NCI-H446 (cell line): ENCODE measurements at places on chromosomes 5 and 9.
A peak's percentile ranks its signal among the peaks of the same experiment; 100 is the strongest.

GRCh38 chr5:157511651-157512644 is 51.9 kb downstream of the NIPAL4 start:
- DNase-seq = peak; percentile 74

DNA sequence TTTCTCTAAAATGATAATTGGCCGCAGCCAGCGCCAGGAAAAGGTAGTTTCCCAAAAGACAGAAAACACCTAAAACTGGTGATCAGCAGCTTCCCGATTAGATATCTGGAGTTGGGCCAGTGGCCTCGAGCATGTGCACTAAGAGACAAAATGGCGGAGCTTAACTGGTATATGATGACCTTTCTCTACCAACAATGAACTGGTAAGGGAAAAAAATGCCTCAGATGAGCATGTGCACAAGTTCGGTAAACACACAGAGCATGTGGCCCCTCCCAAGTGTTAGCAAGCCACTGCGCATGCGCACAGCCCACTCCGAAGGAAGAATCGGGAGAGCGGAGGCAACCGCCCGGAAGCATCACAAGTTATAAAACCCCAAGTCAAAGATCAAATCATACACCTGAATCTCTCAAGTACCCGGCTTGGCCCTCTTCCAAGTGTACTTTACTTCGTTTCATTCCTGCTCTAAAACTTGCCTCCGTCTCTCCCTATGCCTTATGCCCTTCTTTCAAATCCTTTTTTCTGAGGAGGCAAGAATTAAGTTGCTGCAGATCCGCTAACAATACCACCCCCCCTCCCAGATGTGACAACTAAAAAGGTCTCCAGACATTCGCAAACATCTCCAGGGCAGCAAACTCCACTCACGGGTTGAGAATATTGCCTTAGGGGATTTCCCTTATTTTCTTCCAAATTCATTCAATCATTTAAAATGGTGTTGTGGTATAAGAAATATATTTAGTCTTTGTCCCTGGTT is 15.0 kb upstream of the PTBP3 start:
- no peak for DNase-seq

DNA sequence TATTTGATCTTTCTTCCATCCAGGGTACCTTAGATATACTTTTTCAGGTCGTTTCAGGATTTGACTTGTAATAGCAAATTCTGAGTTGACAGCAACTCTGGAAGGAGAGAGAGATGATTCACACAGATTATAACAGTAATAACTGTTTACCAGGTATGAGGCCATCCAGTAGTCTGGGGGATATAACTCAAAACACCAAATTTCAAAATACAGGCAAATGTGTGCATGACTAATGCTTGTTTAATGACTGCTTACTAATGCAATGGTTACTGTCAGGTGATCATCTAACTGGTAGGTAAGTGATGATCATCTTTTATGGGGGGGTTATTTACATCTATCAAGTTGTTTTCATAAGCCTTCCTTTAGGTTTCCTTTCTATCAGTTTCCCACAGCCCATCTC is 412.3 kb downstream of the MAT2B start:
- no peak for DNase-seq

- DNase-seq = peak; percentile 28
Measured at GRCh38 chr5:91419571-91420537, 36.7 kb upstream of the ARRDC3 start.

DNA sequence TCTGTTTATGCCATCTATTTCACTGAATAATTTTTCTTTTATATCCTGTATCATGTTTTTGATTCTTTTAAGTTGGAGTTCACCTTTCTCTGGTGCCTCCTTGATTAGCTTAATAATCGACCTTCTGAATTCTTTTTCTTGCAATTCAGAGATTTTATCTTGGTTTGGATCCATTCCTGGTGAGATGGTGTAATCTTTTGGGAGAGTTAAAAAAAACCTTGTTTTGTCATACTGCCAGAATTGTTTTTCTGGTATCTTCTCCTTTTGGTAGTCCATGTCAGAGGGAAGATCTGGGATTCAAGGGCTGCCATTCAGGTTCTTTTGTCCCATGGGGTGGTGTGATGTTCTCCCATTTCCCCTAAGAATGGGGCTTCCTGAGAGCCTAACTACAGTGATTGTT is 800.8 kb upstream of the TYRP1 start:
- no peak for DNase-seq

DNA sequence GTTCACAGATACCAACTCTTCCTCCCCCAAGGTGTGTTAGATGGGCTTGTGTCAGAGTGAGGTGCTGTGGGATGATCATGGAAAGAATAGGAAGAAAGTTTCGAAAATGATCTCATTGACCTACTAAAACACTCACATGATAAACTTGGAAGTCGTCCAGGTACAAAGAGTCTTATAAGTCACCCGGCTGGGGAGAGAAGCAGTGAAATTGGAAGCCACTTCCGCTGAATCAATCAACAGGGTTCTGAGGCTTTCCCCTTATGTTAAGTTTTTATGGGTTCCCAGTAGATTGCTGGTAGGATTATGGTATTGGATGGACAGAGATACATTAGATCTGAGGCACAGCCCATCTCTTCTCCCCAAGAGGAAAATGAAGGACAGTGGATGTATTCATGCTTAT is 218.8 kb upstream of the MSX2 start:
- no peak for DNase-seq

DNA sequence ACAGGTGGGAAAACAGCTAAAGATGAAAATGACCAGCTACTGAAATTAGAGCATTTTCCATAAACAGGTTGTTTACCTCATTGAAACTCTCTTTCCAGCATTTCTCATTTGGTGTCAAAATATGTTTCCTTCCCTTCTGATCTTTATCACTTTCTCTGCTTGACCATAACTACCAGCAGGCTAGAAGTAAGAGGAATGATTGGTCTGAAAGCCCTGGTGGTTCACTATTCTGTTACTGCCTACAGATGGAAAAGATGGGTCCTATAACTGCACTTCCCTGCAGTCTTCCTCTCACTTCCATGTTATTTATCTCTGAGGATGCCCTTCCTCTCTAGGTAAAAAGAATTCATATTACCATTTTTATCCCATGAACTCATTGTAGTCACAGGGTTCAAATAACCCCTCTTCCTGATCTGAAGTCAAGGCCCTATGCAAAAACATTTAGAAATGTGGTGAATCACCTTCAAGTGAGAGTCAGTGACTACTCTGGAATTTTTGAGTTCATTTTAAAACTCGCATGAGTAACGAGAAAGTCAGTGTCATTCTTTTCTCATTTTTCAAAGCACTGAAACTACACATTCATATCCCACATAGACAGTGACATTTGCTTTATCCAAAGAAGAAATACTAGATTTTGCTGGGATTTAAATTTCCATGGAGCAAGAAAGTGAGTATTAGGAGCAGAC is 51.7 kb downstream of the ZNF474 start:
- DNase-seq = no peak

- no peak for DNase-seq
Measured at GRCh38 chr5:160805376-160805775, 46.6 kb downstream of the ATP10B start.

- no peak for DNase-seq
Measured at GRCh38 chr9:106110483-106110882, 416.1 kb downstream of the TMEM38B start.

DNA sequence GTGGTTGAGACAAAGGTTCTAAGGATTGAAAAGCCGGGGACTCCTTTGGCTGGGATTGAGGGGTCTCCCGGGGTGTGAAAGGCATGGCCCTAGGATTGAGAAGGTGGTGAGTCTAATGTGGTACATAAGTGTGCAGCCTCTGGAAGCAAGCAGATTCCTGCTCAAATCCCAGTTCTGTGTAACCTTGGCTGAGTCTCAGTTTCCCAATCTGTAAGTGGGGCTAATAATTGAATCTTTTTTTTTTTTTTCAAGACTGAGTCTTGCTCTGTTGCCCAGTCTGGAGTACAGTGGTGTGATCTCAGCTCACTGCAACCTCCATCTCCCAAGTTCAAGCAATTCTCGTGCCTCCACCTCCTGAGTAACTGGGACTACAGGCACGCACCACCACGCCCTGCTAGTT is 5.9 kb downstream of the SH2D3C start:
- no peak for DNase-seq

- peak; percentile 76 for DNase-seq
Measured at GRCh38 chr9:8660383-8660782, 860.8 kb upstream of the DMAC1 start.

GRCh38 chr5:121737120-121737519 is 114.6 kb upstream of the FTMT start:
- DNase-seq = no peak

- no peak for DNase-seq
Measured at GRCh38 chr9:28032268-28032590, 458.9 kb upstream of the C9orf72 start.

GRCh38 chr5:1443171-1443570 is 2.1 kb downstream of the SLC6A3 start:
- DNase-seq = no peak

GRCh38 chr9:125359011-125359410 is 97.4 kb downstream of the GAPVD1 start:
- no peak for DNase-seq

DNA sequence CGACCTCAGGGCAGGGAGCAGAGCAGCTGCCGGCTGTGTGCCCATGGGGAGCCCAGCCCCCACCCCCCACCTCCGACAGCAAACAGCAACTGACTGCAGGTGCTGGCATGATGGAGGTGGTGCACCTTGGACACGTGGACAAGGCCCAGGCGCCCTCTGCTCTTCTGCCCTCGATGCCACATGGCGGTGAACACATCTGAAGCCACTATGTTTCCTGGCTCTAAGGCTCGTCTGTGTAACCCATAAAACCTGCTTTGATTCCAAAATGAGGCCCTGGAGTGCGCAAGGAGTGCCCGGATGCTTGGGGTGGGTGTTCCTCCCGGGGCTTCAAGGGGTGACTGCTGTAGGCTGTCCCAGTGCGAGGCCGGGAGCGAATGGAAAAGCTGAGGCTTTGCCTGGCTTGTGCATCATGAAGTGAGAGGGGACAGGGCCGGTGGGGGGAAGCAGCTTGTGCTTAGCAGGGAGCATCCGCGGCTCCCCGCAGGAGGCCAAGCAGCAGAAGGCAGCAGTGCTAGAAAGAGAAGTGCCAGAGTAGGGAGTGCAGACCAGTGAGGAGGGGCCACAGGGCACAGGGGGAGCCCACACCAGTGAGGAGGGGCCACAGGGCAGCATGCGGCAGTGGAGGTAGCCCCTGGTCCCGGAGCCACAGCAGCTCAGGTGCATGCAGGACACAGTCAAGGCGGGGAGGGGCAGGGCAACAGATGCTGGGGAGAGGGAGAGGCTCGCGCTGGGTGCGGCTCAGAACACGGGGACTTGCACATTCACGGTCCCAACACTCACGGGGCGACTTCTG is 30.0 kb downstream of the NKD2 start:
- DNase-seq = no peak

GRCh38 chr9:136441191-136441680 is 1.6 kb upstream of the INPP5E start:
- no peak for DNase-seq

- peak; percentile 71 for DNase-seq
Measured at GRCh38 chr5:143514616-143515335, 111.3 kb upstream of the NR3C1 start.

GRCh38 chr5:140131967-140132409 is 6.3 kb downstream of the IGIP start:
- no peak for DNase-seq

DNA sequence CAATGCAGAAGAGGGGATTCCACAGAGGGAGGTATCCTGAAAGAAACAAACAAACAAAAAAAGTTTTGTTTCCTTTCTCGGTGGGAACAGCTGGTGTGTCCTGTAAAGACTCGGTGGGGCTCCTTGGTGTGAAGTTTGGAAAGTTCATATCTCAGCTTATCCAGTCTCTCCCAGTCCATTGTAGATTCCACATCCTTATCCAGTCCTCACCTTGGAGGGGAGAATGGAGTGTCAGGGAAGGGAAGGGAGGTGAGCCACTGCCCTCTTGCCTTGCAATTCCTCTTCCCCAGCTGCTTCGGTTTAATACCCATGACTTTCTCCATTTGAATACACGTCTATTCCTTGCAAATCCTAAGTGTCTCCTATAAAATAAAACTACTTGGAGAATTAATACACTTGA is 234.5 kb downstream of the NFIB start:
- DNase-seq = no peak

DNA sequence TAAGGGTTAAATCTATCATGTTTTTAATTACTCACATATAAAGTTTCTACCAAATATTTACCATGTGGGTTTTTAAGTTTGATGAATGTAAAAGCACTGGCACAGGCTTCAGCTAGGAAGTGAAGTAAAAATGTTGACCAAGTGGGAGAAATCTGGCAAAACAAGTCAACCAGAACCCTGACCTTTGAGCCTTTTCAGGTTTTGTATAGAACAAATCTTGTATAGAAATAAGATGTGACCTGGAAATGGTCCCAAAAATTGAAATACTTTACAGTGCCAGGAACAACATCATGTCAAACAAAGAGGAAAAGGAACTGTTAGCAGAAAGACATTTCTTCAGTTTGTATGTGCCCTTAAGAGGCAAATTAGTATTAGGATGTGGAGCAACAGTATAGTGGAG is 137.6 kb downstream of the CCDC192 start:
- no peak for DNase-seq

DNA sequence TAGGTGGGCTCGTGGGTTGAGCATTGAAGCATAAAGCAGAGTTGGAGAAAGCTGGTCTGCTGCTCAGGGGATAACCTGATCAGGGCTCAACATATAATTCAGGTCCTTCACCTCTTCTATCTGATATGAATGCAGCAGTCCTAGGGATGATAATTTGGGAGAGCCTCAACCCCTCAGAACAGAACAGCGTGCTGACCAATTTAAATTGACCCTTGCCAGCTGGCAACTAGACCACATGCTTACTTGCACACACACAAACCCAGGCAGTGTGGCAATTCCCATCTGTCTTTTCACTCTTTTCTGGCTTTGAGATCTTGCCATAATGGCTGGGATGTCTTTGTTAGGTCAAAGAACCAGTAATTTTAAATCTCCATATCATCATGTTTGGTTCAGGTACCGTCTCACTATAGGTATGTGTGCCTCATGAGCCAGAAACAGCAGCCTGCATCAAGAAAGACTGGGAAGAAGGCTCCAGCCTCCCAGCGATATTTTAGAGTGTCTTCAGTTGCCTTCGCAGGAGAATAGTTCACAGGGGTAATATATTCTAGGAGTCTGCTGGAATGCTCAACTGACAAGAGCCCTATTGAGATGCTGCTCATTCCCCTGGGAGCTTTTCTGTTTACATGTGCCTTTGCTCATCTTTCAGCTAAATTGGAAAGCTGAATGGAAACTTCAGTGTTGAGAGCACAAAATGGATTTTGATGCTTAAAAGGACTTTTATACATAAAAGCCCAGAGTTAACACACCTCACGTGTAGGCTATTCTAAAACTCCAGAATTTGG is 497.6 kb downstream of the RASEF start:
- no peak for DNase-seq

- DNase-seq = no peak
Measured at GRCh38 chr5:67154556-67155206, 41.9 kb downstream of the CD180 start.

- DNase-seq = no peak
Measured at GRCh38 chr5:112440031-112440430, 21.0 kb upstream of the EPB41L4A start.

GRCh38 chr5:37400501-37400900 is 21.4 kb downstream of the WDR70 start:
- DNase-seq = no peak

DNA sequence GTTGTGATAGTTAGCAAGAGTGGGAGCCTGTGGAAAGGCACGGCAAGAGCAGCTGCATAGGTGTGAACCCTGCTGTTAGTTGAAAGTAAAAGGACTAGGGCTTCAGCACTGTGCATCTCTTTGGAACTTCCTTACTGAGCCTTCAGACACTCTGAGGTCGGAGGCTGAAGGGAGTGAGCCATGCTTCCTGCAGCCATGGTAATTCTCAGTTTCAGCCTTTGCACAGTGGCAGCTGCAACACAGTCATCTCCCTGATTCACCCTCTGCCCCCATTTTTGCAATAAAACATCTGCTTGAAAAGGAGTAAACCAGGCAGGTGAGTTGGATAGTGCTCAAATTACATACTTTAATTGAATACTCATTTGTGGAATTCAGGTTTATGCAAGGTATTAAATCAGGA is 6.5 kb upstream of the TLE4 start:
- no peak for DNase-seq
